ENCODE measurements at places on chromosomes 12 and 14.

GRCh38 chr12:22272335-22273151 is 62.0 kb downstream of the ST8SIA1 start:
- no peak for DNase-seq

GRCh38 chr14:81400852-81401251 is 728 bp upstream of the STON2 start:
- no peak for DNase-seq

DNA sequence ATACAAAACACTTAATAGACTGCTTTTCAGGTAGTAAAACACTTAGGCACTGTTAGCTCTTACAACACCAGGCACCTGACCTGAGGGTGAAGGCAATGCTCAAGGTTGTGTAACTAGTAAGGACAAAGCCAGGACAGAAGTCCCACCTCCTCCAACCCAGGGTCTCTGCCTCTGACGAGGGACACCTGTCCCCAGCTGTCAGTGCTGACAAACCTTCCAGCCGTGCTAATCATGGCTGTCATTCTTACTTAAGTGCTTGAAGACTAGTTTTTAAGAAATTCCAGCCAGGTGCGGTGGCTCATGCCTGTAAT is 62.5 kb upstream of the MAX start:
- DNase-seq = no peak

DNA sequence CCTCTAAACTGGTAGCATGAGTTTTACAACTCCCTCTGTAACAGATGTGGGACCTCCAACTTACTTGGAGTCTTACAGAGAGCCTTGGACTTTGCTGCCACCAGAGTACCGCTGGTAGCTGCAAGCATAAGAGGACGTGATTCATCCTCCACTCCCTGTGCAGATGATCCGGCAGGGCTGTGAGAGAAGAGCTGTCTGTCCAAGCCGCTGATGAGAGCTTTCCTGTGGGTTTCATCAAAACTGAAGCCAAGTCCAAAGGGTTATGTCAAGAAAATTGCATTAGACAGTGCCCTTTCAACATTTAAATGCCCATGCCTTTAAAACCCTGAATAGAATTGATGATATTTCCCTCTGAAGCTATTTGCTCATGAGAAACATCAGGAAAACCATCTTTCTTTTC is 85.8 kb downstream of the LLPH start:
- no peak for DNase-seq

GRCh38 chr12:117875744-117876435 is 92.9 kb downstream of the KSR2 start:
- peak; percentile 39 for DNase-seq

DNA sequence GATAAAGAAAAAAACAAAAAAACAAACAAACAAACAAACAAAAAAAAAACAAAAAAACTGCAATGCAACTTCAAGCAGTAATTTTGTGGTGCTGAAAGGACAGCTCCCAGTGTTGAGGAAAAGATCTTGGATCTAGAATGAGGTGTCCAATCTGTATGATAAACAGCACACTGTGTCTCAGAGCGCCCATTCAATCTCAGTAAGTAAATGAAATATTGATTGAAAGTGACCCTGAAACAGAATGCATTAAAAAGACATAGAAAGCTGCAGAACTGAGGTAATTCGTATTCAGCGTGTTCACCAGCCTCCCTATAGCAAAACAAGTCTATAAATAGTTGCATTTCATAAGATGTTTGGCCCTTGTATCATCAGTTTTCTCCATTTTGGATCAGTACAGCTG is 153.0 kb downstream of the NOVA1 start:
- DNase-seq = no peak

GRCh38 chr12:128807161-128807724 is 16.5 kb downstream of the SLC15A4 start:
- DNase-seq = no peak

Data from caudate nucleus (tissue), 63 donors.